Memory B cell (primary cell): ENCODE measurements at places on chromosomes 16 and 17.
A peak's percentile ranks its signal among the peaks of the same experiment; 100 is the strongest.

- no peaks in the 10 kb centered on the region for H3K36me3 ChIP-seq
- no peak for DNase-seq
- H3K27me3 ChIP-seq = no peaks in the 10 kb centered on the region
- no peak overlapping the region for H3K4me3 ChIP-seq
- H3K27ac ChIP-seq = no peak overlapping the region
- H3K4me1 ChIP-seq = no peaks in the 10 kb centered on the region
Observed at GRCh38 chr16:4578961-4579530, 22.9 kb downstream of the C16orf96 start.

GRCh38 chr16:880471-881171 is 80.1 kb upstream of the GNG13 start:
- H3K4me3 ChIP-seq = no peak overlapping the region
- peaks cover 9% of the 10 kb centered on the region for H3K36me3 ChIP-seq

DNA sequence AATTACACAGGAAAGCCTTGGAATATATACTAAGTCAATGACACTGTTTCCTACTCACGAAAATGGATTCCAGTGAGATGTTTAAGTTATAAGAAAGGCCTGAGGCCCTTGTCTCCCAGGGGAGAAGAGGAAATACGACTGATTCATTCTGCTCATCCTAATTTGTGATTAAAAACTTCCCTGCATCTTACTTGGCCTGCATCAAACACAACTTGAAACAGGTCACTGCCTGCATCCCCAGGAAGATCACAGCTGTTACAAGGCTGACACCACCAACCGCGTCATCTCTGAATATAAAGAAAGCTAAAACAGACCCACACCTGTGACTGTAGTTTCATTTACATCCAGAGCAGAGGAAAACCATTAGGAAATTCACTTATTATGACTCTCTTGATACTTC is 121.9 kb downstream of the DNAH3 start:
- no peak overlapping the region for H3K4me3 ChIP-seq
- no peak for DNase-seq
- no peaks in the 10 kb centered on the region for H3K36me3 ChIP-seq
- H3K27me3 ChIP-seq = peaks cover 2% of the 10 kb centered on the region
- no peak overlapping the region for H3K27ac ChIP-seq

DNA sequence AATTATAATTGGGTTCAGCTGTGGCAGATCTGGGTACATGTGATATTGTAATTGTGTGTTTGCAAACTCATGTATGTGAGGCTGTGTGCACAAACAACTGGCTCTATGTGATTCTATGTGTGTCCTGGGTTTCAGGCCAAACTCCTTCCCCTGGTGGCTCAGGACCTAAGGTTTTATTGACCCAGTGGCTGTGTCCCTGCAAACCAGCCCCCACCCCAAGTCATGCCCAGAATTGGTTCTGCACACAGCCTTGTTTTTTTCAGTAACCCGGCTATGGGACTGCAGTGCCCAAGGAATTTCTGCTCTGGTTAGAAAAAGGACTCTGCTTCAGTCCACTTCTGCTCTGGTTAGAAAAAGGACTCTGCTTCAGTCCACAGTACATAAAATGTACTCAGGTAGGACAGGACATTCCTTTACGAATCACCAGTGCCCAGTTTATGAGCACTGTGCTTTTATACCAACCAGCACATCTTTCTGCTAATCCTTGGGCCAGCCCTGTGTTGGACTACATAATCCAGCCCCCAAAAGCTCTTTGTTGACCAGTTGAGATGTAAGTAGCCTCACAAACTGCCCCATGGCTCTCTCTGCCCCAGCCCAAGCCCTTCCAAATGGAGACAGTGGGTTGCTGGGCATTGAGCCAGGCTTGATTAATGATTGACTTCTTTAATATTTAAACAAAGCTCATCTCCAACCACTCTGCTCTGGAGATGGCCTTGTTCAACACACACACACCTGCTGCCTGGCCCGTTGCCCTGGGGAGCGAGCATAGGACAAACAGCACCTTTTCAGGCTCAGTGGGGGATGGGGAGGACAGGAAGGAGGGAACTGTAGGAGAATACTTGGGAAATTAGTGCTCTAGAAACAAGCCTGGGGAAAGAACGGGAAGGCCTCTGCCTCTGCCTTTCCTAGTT is 2.9 kb upstream of the KCNH6 start:
- H3K27me3 ChIP-seq = peaks cover 22% of the 10 kb centered on the region
- no peak overlapping the region for H3K4me3 ChIP-seq
- peaks cover 7% of the 10 kb centered on the region for H3K4me1 ChIP-seq
- H3K36me3 ChIP-seq = no peaks in the 10 kb centered on the region

DNA sequence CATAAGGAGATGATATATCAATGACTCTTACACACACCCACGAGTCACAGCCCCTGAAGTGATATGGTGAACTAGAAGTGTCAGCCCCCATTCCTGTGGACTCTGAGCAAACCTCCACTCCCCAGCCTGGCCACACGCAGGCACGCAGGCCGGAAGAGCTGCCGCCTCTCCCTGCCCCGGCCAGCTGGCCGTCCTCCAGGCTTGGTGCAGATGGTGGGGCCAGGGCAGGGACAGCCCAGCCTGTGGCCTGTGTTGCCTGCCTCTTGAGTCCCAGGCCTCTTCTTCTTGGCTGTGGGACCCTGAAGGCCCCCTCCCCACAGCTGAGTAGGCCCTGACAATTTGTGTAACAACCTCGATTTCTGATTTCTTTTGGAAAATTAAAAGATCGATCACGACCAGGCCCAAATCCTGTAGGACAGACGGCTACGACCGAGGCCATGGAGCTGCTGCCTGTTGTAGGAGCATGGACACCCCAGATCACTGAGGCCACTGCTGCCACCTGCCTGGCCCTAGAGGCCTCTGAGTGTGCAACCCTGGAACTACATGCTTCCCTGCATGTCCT is 10.0 kb upstream of the MPRIP start:
- H3K4me3 ChIP-seq = no peak overlapping the region
- H3K27me3 ChIP-seq = peaks cover 13% of the 10 kb centered on the region
- H3K27ac ChIP-seq = no peak overlapping the region
- H3K36me3 ChIP-seq = no peaks in the 10 kb centered on the region

GRCh38 chr16:81798311-81799137 is 19.4 kb downstream of the PLCG2 start:
- H3K4me3 ChIP-seq = peak overlapping the region; percentile 63
- peak overlapping the region; percentile 97 for H3K27ac ChIP-seq
- peaks cover 67% of the 10 kb centered on the region for H3K4me1 ChIP-seq
- peaks cover 45% of the 10 kb centered on the region for H3K36me3 ChIP-seq
- no peaks in the 10 kb centered on the region for H3K27me3 ChIP-seq

DNA sequence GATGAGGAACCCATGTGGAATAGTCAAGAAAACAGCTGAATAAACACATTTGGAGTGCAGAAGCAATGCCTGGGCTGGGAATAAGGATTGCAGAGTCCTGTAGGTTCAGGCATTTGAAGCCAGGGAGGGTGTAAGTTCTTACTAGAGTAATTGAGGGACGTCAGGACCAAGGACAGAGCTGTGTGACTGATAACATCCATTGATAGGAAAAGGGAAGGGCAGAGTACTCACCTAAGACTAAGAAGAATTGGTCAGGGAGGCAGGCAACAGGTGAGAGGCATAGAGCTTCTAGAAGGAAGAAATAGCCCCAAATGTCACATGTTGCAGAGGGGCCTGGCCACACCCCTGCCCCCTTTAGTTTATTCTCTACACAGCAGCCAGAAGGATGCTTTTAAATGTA is 79.8 kb upstream of the TMEM132E start:
- H3K27me3 ChIP-seq = peaks cover 12% of the 10 kb centered on the region
- no peak overlapping the region for H3K27ac ChIP-seq
- H3K4me1 ChIP-seq = no peaks in the 10 kb centered on the region

DNA sequence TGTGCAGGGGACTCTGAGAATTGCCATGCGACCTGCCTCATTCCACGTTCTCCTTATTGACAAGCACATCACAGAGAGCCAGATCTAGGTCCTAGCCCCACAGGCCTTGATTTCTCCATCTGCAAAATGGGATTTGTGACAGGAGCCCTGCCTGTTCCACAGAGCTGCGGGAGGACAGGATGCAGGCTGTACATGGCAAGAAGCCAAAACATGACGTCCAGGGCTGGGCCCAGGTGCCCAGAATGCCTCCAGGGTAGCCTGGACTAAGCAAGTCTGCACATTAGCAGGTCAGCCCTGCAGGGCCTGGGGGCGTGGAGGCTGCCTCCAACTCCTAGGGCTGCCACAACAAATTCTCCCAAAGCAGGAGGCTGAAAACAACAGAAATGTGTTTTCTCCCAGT is 235.7 kb upstream of the SDK2 start:
- peaks cover 9% of the 10 kb centered on the region for H3K27me3 ChIP-seq
- no peak for DNase-seq
- H3K36me3 ChIP-seq = no peaks in the 10 kb centered on the region

DNA sequence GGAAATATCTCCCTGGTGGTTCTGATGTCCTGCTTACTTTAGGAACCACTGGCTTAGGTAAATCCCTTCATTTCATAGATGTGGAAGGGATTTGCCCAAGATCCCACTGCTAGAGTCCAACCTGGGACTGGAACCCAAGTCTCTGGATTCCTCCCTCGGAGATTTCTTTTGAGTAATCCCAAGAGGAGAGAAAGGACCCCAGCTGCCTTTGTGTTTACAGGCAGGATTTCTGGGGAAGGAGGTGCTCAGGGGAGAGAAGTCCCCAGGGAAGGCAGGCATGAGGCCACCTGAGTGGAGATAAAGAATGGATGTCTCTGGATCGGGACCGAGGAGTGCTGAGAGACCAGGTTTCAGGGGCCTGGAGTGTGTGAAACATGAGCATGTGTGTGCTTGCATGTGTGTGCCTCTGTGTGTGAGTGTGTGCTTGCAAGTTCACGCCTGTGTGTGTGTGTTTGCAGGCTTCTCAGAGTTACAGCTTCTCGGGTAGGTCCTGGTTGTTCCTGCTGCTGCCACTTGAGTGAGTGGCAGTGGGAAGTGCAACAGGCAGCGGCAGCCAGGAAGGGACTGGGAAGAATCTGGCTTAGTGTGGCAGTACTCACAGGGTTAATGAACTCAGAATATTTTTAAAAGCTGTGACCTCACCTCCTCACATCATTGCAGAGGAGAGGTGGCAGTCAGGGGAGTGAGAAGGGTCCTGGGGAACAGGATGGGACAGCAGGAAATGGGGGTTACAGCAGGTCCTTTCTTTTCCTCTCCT is 2.2 kb downstream of the KCNH6 start:
- H3K36me3 ChIP-seq = no peaks in the 10 kb centered on the region
- H3K27ac ChIP-seq = no peak overlapping the region
- peaks cover 26% of the 10 kb centered on the region for H3K27me3 ChIP-seq

- H3K4me3 ChIP-seq = peak overlapping the region; percentile 91
- no peaks in the 10 kb centered on the region for H3K27me3 ChIP-seq
- no peaks in the 10 kb centered on the region for H3K36me3 ChIP-seq
- H3K4me1 ChIP-seq = peaks cover 11% of the 10 kb centered on the region
Observed at GRCh38 chr16:69724981-69725479, 1.3 kb downstream of the NQO1 start.

- H3K4me3 ChIP-seq = no peak overlapping the region
- no peaks in the 10 kb centered on the region for H3K36me3 ChIP-seq
- H3K27ac ChIP-seq = no peak overlapping the region
- DNase-seq = no peak
Observed at GRCh38 chr17:17500999-17501605, 4.9 kb upstream of the RASD1 start.

DNA sequence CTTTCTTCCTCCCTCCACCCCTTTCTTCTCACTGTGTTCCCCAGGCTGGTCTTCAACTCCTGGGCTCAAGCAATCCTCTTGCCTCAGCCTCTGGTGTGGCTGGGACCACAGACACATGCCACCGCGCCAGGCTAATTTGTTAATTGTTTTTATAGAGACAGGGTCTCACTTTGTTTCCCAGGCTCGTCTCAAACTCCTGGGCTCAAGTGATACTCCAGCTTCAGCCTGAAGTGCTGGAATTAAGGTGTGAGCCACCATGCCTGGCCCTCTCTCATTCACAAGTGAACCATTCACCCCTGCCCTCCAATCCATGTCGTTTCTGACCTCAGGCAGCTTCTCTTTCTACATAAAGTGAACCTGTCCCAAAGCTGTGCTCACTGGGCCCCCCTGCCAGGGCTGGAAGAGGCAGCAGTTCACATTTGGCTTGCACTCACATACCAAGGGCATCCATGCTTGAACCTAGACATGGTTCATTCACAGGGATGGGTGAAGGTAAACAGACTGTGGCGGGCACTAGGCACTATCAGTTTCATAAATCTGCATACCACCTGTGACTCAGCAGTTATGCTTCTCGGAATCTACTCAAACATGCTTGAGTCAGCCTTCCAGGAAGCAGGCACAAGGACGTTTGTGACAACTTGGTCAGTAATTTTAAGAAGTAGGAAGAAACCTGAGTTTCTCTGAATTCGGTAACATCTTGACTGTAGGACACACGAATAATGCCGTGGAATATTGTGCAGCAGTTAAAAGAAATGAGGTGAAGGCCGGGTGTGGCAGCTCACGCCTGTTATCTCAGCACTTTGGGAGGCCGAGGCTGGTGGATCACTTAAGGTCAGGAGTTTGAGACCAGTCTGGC is 6.0 kb upstream of the RNF213 start:
- H3K27me3 ChIP-seq = peaks cover 2% of the 10 kb centered on the region
- no peak overlapping the region for H3K4me3 ChIP-seq
- peaks cover 18% of the 10 kb centered on the region for H3K4me1 ChIP-seq
- peak; percentile 38 for DNase-seq

- peaks cover 7% of the 10 kb centered on the region for H3K36me3 ChIP-seq
- no peak overlapping the region for H3K27ac ChIP-seq
- H3K27me3 ChIP-seq = no peaks in the 10 kb centered on the region
Observed at GRCh38 chr16:17305694-17306093, 165.1 kb downstream of the XYLT1 start.

DNA sequence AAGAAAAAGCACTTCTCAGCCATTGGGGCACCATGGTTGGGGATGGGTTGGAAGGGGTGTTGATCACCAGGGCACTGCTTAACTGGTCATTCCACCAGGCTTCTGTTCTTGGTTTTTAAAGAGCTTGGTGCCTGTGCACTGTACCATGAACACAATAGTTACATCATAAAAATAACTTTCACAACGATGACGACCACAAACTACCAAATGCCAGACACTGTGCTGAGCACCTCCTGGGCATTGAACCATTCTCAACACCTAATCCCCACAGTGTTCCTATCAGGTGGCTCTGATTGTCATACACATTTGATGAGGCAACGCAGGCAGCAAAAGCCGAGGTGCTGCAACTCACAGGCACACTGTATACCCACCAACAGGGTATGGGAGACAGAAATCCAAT is 208.0 kb downstream of the FOXL1 start:
- DNase-seq = no peak
- no peak overlapping the region for H3K27ac ChIP-seq
- no peaks in the 10 kb centered on the region for H3K4me1 ChIP-seq
- H3K4me3 ChIP-seq = no peak overlapping the region
- no peaks in the 10 kb centered on the region for H3K27me3 ChIP-seq

DNA sequence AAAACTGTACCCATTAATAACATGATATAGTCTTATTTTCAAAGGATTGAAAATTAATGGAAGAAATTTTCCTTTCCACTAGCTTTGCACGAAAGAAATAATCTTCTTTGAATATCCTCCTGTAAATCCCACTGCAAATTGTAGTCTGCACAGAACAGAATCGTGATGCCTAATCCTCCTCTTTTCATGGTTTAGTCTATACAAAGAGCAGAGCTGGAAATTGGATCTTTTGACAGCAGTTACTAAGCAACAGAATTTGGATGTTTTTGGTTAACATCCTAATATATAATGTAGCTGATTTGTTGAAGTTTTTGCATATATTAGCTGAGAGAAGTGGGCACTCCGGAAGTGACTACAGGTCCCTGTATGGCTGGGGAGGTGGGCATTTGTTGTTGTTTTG is 98.6 kb downstream of the WNT3 start:
- no peak overlapping the region for H3K4me3 ChIP-seq
- peaks cover 11% of the 10 kb centered on the region for H3K36me3 ChIP-seq
- no peak overlapping the region for H3K27ac ChIP-seq
- H3K4me1 ChIP-seq = peaks cover 17% of the 10 kb centered on the region

- peaks cover 39% of the 10 kb centered on the region for H3K36me3 ChIP-seq
- peaks cover 7% of the 10 kb centered on the region for H3K4me1 ChIP-seq
- no peak overlapping the region for H3K4me3 ChIP-seq
- peak overlapping the region; percentile 60 for H3K27ac ChIP-seq
- no peak for DNase-seq
- H3K27me3 ChIP-seq = no peaks in the 10 kb centered on the region
Observed at GRCh38 chr17:17151055-17151454, 55.1 kb downstream of the PLD6 start.
